ENCODE measurements at places on chromosomes 11 and 22.

- peak; percentile 75 for DNase-seq
Observed at GRCh38 chr22:30287648-30288418, 1.5 kb downstream of the CASTOR1 start.

- no peak for DNase-seq
Observed at GRCh38 chr11:101326141-101326540, 196.5 kb upstream of the PGR start.

- DNase-seq, result no peak
Observed at GRCh38 chr22:24894220-24894975, 52.1 kb downstream of the LHFPL7 start.

GRCh38 chr11:116412118-116412889, 360.5 kb downstream of the BUD13 start:
- DNase-seq, result no peak

- DNase-seq, result no peak
Observed at GRCh38 chr11:66311470-66311964, 5.3 kb downstream of the CD248 start.

GRCh38 chr11:118984825-118985224, 13.1 kb upstream of the CENATAC start:
- DNase-seq, result no peak

DNA sequence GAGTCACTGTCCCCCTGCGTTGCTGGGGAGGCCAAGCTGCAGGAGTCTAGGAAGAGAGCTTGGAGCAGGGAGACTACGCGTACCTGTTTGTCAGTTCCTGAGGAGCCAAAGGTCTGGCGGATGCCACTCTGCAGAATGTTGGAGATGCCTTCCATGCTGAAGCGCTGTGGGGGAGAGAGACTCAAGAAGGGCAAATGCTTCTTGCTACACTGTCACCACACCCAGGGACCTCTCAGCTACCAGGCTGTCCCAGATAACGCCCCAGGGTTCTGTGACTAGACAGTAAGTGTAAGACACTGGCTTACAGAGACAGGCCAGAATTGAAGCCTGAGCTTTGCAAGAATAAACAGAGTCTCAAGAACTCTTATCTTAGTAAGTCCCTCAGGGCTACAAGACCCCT, 42.0 kb downstream of the FEZ1 start:
- DNase-seq, result no peak

- DNase-seq, result no peak
Observed at GRCh38 chr11:6307876-6308275, 12.4 kb downstream of the CAVIN3 start.

DNA sequence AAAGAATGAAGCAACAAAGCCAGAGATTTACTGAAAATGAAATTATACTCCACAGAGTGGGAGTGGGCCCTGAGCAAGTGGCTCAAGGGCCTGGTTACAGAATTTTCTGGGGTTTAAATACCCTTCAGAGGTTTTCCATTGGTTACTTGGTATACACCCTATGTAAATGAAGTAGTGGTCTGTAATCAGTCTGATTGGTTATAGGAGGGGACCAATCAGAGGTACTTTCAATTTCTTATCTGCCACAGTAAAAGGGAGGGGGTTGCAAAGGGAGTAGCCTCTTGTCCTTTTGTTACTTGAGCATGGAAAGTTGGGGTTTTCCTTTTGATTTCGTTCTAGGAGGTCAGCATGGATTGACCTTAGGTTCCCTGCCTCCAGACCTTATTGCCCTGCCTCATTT, 63.5 kb downstream of the ATM start:
- DNase-seq, result no peak

GRCh38 chr11:78426845-78427244, 9.2 kb upstream of the GAB2 start:
- DNase-seq, result no peak

GRCh38 chr11:83363312-83363711, 77.1 kb upstream of the CCDC90B start:
- DNase-seq, result no peak

- DNase-seq, result peak; percentile 77
Observed at GRCh38 chr11:798093-798713, at the start of gene SLC25A22. TSS of gene SLC25A22 (minus strand) at chr11:798281. CDS start at chr11:795006, 3,275 bp downstream.

DNA sequence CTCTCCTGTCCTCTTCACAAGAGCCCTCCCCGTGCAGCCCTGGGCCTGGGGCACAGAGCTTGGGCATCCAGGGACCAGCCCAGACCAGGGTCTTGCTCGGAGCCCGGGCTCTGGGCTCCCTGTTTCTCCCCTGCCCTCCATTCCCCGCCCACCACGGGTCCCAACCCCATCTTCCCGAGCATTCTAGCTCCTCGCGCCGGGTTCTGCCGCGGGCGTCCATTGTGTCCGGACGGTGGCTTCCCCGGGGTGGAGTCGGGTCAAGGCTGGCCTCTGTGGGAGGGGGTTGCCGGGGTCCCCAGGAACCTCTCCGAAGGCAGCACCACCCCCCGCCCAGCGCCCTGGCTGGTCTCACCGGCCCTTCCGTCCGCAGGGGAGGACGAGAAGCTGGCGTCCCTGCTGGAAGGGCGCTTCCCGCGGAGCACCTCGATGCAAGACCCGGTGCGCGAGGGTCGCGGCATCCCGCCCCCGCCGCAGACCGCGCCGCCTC, 18.1 kb upstream of the ACR start:
- no peak for DNase-seq

DNA sequence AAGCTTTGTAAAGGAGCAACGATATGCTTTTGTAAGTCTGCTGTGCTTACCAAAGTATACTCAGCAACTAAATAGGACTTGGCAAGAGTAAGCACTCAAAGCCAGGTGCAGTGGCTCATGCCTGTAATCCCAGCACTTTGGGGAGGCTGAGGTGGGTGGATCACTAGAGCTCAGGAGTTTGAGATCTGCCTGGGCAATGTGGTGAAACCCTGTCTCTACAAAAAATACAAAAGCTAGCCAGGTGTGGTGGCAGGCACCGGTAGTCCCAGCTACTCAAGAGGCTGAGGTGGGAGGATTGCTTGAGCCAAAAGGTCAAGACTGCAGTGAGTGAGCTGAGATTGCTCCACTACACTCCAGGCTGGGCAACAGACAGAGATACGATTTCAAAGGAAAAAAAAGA, 67.5 kb downstream of the PAK1 start:
- DNase-seq, result no peak

DNA sequence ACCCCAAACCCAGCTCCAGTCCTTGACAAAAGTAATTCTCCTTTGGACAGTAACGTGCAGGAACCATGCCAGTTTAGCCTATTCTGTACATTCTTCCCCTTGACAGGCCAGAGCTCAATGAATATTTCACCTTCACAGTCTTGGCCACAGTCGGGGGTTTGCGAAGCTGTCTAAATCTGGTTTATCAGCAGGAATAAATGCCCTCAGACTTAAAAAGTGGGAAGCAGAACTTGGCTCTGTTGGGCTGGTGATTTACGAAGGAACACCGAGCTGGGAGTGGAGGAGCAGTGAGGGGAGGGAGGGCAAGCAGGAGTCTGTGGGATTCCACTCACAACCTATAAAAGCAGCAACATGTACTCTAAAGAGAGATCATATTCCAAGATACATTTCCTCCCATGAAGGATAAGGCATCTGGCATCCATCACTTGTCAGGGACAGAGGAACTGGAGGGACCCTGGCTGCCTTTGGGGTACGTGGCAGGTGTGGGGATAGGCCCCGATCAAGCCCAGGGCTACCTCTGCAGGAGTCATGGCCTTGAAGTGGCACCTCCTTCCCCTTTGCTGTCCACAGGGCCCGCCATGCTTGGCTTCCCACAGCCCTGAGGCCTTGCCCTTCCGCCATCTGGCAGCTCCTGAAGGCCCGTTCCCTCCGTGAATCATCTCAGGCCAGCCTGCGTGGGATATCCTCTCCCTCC, 154.3 kb downstream of the ADAMTS15 start:
- no peak for DNase-seq

DNA sequence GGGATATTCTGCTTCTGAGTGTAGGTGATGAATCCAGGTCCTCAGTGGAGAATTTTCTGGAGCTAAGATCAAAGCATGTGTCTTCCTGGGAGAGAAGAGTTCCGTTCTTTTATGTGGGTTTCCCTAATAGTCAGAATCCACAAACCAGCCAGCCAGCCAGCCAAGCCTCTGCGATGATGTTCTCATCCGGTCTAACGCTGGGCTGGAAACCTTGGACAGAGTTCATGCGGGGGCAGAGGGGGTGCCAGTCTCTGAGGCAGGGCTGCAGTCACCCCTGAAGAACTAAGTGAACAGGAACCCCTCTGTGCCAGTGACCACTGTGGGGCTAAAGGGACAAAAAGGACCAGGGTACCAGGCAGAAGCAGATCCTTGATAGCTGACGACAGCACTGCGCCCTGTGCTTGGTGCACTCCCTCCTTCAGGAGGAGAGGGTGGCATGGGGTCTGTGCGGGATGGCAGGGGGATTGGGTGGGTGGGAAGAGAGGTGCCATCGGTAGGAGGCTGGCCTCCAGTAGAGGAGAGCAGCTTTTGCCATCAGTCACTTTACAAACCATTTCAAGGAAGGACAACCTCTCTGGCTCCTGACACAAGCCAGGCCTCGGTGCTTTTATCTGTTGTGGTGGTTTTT, 27.1 kb downstream of the ADAMTS15 start:
- DNase-seq, result no peak

DNA sequence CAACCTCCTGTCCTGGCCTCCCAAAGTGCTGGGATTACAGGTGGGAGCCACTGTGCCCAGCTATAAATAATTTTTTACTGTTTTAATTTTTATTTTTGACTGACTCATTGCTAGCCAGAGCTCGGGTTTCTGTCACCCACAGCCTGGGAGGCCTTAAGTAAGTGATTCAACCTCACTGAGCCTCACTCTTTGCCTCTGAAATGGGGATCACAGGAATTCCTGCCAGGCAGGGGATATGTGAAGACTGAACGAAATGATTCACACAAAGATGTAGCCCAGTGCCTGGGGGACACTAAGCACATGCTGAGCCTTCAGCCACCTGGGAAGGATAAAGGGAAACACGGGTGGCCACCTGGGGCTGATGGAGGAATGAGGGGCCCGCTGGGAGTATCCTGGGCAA, 3.8 kb upstream of the LRRC74B start:
- DNase-seq, result no peak

DNA sequence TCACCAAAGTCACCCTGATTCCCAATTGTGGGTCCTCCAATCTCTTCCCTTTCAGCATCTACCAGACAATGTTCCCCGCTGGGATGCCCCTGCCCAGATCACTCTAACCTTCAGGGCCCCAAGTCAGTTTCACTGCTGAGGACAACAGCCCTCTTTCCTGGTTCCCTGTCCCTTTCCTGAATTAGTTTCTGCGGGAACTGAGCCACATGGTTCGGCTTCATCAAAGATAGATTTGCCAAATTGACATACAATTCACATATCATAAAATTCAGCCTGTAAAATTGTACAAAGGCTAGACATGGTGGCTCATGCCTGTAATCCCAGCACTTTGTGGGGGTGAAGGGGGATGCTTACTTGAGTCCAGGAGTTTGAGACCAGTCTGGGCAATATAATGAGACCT, 10.1 kb downstream of the PRDX5 start:
- DNase-seq, result no peak

DNA sequence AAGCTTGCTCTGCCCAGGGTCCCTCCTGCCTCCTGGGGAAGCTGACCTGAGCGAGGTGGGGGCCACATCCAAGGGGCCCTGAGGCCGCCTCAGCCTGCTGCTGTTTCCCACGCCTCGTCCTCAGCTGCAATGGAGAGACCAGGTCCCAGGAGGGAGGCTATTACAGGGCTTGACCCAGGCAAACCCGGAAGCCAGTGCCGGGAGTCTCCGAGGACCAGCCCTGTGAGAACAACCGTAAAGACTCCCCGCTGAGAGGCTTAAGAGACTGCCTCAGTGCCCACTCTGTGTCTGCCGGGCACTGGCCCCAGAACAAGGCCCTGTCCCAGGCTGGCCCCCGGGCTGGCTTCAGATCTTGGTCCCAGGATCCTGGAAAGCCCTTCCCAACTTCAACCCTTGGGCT, 124.3 kb upstream of the FGF3 start:
- DNase-seq, result no peak

GRCh38 chr22:28249402-28249801, 330.3 kb upstream of the PITPNB start:
- no peak for DNase-seq

DNA sequence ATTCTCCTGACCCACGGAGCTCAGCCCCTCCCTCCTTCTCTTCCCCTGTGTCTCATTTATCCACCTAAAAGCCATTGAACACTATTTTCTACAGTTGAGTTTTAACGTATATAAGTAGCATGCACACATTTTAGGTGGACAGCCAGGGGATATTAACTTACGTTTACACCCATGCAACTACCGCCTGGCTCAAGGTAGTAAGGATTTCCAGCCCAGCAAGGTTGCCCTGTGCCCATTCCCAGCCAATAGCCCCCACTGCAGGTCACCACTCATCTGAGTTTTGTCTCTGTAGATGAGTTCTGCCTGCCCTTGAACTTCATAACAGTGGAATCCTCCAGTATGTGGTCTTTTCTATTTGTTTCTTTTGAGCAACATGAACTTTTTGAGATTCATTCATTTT, 65.4 kb downstream of the SMIM38 start:
- DNase-seq, result no peak

GRCh38 chr11:12838463-12839123, 164.4 kb downstream of the TEAD1 start:
- DNase-seq, result no peak

DNA sequence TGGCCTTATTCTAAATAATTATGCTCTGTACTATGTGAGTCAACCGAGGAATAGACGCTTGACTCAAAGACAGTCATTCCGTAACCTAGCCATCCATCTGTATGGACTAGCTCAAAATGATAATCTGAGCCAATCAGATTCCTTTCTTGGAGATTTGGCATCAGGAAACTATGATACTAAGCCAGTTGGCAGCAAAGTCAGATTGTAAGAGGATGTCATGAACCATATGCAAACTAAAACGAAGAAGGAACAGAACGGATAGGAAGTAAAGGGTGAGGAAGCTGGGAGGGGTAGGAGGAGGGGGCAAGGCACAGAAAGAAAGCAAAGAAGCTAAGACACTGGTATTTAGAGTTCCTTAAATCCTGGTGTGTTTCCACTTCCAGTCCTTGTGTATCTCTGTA, 10.7 kb upstream of the SESN3 start:
- DNase-seq, result no peak

DNA sequence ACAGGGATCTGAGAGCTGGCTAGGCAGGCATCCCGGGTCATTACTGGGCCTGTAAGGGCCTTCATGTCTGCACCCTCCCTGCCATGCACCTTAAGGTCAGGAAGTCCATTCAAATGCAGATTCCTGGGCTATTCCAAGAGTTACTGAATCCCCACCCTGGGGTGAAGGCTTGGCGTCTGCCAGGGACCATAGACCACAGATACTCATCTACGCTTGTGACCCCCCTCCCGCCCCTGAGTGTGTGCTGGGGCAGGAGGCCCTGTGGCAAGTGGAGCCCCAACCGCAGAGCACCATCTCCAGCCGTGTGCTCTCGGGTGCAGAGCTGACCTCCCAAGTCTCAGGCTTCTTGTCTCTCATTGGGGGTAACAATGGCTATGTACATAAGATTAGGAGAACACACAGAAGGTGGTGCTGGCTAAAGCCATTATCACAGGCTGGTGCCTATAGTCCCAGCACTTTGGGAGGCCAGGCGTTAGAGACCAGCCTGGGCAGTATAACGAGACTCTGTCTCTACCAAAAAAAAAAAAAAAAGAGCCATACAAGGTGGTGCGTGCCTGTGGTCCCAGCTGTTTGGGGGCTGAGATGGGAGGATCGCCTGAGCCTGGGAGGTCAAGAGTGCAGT, 19.1 kb upstream of the KCNQ1OT1 start:
- no peak for DNase-seq
